ENCODE measurements at places on chromosomes 2 and 18.

- DNase-seq = no peak
Measured at GRCh38 chr2:72917138-72917876, at the start of gene EMX1. TSS of gene EMX1 (plus strand) at chr2:72917519. CDS start at chr2:72917853, 334 bp downstream.

DNA sequence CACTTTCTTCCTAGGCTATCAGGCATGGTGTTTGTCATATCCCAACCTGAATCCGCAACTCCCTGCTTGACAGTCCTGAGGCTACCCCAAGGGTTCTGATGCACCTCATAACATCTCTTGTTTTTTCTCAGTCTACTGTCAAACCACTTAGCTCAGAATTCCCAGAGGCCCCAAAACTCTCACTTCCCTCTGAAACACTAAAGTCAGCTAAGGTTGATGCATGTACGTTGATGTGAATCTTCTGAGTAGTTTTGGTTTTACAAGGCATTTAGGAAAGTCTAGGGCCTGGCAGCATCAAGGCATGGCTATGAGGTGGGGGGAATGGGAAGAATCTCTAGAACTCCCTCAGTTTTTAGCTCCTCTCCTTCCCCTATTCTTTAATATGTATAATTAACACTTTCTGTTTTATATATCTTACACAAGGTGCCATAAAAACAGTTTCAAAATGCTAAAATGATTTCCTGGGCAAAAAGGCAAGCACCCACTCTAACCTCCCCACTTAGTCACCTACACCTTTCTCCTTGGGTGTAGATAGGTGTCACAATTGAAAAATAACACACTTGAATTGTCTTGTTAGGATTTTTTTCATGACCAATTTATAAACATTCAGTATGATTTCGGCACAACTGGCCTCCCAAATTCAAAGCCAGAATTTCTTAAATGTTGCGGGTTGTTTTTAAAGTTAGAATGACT, 71.4 kb upstream of the TANK start:
- DNase-seq = no peak

- no peak for DNase-seq
Measured at GRCh38 chr2:172864182-172864581, 128.5 kb downstream of the RAPGEF4 start.

DNA sequence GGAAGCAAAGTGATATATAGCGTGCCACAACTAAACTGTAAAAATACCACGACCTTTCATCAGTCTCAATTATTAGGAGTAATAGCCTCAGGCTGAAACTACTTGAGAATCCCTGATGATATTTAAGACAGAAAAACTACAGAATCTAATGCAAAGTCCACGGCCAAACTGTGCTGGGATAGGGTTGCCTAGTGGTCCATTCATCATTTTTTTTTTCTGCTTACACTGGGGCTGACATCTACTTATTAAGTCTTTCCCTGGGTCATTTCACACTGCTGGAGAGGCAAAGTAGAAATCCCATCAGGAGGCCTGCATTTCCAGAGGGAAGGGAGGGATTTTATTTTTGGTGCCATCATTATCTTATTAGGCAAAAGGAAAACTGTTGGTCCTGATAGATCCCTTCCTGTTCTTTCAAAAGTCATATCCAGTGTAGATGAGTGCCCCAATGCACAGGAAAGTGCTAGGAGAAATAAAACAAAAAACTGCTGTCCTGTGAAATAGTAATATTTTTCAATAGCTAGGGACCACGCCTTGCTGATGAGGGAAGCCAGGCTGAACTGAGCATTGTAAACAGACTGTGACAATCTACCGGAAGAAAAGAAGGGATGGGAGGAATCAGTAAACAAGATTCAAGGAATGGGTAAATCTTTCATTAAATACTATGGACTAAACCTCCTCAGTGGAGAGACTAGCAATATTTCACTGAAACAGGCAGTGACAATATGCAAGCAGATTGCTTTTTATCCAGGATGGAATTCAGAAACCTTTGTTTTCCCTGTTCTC, 644.3 kb downstream of the IRS1 start:
- DNase-seq = no peak

GRCh38 chr2:164899121-164899520, 56.2 kb downstream of the SLC38A11 start:
- no peak for DNase-seq

DNA sequence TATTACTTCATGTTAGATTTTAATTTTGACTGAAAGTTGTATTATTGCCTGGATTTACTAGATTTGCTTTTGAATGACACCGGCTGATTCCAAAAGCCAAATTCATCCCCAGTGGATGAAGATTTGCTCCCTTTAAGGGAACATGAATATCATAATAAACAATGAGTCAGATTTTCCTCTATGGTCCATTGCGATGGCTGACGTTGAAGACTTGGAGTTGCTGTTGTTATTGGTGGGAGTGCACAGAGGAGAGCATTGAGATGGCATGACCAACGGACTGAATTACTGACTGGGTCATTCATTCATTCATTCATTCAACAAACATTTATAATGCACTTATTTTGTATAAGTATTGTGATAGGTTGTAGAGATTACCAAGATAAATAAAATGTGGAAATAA, 33.4 kb upstream of the LYPD1 start:
- no peak for DNase-seq

DNA sequence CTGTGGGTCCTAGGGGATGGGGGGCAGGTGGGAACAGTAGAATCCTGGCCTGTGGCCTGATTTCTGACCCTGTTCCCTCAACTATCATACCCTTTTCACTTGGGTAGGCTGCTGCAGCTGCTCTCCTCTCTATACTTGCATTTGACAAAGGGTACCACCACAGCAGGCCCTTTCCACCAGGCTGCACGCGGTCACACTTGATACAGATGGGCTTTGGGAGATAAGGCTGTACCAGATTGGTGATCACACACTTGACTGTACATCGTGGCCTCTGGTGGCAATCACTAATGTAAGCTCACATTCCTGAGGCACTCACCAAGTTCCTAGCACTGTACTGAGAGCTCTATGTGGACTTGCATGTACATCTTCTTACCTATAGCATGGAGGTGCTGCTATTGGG, 1.6 kb upstream of the RALB start:
- no peak for DNase-seq

GRCh38 chr2:122081751-122082150, 326.3 kb downstream of the TSN start:
- no peak for DNase-seq

DNA sequence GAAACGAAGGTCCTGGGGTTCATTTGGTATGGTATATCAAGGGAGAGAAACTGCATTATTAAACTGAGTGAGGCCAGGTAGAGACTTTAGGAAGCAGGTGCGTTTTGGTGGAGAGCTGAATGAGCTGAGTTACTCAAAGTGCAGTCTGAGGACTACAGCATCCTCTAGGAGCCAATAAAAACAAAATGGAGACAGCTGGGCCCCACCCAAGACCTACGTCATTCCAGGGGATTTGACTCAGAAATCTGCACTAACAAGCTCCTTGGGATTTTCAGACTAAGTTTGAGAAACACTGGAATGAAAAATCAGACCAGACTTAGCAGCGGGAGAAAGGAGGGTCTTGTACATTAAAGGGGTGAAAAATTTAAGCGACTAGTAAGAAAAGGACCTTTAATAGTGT, 131.5 kb downstream of the UXS1 start:
- no peak for DNase-seq

DNA sequence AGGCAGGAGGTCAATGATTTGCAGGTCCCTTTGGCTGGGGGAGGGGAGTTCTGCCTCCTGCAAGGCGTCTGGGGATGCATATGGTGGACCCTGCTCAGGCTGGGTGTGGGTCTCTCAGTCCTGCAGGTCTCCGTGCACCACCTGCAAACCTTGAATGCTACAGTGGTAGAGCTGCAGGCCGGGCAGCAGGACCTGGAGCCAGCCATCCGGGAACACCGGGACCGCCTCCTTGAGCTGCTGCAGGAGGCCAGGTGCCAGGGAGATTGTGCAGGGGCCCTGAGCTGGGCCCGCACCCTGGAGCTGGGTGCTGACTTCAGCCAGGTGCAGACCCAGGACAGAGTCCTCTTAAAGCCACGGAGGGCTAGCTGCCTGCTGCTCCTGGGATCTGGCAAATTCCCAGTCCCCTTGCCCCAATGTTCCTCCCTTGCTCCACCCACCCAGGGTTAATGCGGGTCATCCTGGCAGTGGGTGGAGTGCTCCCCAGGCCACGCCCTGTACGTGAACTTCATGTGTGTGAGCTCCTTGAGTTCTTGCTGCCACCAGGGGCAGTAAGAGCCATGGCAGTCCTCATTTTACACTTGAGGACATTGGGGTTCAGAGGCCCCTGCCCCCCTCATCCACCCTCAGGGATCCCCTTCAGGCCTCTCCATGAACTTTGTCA, 3.1 kb downstream of the PROM2 start:
- no peak for DNase-seq

DNA sequence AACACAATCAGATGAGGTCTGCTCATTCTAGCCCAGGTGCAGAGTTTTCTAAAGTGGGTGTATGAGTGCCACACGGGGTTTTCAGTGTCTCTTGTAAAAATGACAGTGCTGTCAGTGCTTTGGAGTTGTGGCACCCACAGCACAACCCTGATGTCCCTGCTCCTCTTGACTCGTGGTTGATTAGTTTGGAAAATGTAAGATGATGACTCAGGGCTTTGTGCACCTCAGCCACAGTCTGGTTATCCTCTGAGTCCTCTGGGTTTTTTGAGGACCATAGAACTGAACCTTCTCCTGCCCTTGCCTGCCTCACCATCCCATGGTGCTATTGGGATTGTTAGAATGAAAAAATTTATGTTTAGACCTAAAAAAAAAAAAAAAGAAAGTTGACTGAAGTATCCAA, 105.6 kb downstream of the MYO1B start:
- DNase-seq = no peak

DNA sequence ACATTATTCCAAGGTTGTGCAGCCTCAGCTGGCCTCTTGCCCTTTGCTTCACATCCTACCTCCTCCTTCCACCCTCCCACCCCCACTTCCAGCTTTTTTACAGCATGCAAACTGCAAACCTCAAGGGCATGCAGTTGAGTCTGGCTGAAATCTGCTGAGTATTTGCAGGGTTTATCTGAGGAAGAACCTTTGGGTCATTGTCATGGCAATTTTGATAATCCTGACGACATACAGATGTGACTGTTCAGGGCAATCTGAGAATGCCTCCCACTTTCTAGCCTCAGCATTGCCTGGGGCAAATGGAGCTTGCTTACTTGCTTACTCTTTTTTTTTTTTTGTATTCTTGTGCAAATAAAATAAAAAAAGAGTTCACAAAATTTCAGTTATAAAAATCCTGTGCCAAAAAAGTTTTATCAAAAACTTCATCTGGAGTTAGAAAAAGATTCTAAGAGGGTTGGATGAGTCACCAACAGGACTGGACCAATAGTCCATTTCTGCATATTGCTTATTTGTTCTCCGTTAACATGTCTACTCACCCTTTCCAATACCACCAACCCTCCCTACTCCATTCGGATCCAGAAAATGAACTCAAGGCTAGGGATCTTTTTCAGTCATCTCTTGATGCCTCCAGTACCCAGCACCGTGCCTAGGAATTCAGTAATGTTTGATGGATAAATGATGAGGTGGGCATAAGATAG, 23.6 kb upstream of the LHCGR start:
- no peak for DNase-seq

- DNase-seq = no peak
Measured at GRCh38 chr2:202317080-202317857, 51.7 kb downstream of the NOP58 start.

GRCh38 chr2:9364791-9365497, 58.4 kb downstream of the ITGB1BP1 start:
- no peak for DNase-seq

DNA sequence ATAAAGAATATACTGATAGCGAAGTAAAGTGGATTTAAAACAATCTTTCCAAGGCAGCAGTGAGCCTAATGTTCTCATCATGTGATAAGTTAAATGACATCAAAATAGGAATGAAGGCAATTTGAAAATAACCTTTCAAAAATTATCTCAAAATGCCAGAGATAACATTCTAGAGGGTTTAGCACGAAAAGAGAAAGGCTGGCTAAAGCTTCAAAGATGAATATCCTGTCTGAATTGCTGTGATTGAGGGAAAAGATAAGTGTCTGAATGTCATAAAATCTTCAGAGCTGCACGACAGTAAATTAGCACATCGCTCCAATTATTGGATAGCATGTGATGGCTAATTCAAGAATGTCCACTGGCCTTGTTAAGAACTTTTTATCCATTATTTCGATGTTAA, 159.3 kb downstream of the PID1 start:
- DNase-seq = no peak

- no peak for DNase-seq
Measured at GRCh38 chr2:28234807-28235206, 157.9 kb upstream of the FOSL2 start.

DNA sequence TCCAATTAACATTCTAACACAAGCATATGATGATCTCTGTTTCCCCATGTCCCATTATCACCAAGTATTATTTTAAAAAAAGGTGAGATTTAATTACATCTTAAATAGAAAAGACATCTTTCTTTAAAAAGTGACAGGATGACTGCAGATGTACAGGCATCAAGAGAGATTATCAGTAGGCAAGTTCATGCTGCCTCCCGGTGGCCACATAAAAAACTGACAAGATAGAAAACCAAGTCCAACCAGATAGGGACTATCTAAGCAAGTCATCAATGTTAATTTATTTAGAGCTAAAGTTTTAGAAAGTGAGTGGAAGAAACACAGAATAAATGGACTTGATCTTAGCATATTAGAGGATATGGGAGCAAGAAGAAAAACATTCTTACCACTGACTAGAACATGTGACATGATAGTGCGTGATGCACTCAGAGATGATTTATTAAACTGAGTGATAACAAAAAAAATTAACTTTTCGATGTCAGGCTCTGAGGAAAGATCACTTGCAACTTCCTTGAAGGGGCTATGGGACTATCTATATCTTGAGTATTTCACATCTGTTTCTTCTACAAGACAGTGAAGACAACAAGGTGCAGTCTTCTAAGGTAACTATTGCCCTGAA, 5.4 kb upstream of the TDRD15 start:
- DNase-seq = no peak

DNA sequence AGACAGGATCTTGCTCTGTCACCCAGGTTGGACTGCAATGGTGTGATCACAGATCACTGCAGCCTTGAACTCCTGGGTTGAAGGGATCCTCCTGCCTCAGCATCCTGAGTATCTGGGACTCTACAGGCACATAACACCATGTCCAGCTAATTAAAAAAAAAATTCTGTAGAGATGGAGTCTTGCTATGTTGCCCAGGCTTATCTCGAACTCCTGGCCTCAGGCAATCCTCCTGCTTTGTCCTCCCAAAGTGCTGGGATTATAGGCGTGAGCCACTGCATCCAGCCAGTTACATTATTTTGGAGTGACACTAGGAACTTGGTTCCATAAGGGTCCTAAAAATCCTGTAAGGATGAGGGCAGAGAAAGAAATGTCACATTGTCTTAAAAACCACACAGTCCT, 89.1 kb upstream of the ZFP36L2 start:
- no peak for DNase-seq

All from activated CD8-positive, alpha-beta memory T cell treated with anti-CD3 and anti-CD28 coated beads for 4 hours (primary cell).